ENCODE measurements at places on chromosomes 5 and 9.

DNA sequence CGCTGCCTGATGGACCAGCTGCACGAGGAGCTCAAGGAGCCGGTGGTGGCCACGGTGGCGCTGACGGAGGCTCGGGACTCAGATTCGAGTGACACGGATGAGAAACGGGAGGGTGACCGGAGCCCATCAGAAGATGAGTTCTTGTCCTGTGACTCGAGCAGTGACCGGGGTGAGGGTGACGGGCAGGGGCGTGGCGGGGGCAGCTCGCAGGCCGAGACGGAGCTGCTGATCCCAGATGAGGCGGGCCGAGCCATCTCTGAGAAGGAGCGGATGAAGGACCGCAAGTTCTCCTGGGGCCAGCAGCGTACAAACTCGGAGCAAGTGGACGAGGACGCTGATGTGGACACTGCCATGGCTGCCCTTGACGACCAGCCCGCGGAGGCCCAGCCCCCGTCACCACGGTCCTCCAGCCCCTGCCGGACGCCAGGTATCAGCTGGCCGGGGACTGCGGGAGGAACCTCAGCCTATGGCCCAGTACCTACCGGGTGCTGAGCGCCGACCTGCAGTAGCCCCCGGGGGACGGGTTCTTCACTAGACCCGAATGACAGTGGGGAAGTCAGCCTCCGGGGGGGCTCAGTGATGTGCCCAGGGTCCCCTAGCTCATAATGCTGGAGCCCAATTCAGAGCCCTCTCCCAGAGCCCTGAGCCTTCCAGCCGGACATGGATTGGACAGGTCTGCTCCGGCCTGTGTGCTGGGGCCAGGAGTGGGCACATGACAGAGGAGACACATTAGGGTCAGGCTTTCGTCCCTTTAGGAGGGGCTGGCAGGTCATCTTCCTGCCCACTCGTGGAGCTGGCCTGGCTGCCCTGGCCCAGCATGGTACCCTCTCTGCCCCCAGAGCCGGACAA is 33.0 kb downstream of the USP20 start:
- no peak for DNase-seq

DNA sequence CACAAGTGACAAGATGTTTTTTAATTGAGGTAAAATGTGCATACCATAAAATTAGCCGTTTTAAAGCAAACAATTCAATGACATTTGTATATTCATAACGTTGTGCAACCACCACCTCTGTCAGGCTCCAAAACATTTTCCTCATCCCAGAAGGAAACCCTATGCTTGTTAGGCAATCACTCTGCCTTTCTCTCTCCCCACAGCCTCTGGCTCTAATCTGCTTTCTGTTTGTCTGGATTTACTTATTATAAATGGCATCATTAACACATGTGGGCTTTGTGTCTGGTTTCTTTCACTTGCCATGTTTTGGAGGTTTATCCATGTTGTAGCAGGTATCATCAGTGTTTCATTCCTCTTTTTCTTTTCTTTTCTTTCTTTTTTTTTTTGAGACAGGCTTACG is 1.4 kb upstream of the N4BP3 start:
- peak; percentile 24 for DNase-seq

DNA sequence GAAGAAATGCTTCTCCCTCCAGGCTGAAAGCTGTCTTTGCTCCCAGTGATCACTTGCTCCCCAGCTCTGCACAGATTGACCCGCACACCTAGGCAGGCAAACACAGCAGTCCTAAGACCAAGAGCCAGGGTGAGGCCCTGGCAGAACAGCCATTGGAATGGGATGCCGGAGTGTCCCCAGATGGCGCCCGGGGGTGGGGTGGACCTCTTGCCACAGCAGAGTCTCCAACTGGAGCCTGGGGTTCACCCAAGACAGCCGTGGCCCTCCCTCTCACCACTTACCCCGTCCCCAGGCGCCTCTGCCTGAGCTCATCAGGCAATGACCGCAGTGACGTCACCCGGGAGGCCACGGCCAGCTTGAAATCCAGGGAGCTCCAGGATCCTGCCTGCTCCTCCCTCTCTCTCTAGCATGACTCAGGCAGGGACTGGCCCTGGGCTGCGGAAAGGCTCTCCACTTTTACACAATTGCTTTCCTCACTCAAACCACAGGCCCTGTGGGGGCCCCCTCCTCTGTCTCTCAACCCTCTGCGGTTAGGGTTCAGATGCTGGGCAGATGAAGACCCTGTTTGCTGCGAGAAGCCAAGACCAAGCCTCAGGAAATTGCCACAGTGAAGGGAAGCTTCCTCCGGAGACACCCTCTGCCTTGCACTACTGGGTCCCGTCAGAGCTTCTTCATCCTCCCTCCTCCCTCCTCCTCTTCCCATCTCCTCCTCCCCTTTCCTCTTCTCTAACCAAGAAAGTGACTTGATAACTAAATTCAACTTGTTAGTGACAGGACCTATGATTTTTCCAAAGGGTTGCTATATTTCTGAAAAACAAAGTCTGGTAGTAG is 24.3 kb upstream of the PTGES start:
- DNase-seq = no peak

DNA sequence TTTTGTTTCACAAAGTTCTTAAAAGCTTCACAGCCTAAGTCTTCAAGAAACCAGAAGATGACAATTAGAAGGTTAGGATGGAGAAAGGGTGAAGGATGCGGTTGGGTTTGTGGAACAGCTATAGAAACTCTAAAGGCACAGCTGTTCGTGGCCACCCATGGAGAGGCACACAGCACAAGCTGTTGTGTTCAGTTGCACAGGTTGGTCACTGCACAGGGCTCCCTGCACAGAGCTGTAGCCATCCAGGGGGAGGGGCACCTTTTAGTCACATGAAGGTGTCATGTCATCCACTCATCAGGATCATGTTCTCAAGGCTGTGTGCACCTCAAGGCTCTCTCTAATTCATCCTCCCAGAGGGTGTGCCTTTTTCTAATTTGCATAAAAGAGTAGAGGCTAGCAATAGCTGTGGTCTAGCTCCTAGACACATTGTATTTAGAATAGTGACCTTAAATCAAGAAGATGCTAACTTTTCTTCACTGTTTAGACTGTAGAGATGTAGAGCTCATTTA is 5.0 kb upstream of the RASGRF2 start:
- no peak for DNase-seq

- peak; percentile 45 for DNase-seq
These were observed 99.3 kb downstream of the ACTBL2 start for GRCh38 chr5:57383093-57383861.

DNA sequence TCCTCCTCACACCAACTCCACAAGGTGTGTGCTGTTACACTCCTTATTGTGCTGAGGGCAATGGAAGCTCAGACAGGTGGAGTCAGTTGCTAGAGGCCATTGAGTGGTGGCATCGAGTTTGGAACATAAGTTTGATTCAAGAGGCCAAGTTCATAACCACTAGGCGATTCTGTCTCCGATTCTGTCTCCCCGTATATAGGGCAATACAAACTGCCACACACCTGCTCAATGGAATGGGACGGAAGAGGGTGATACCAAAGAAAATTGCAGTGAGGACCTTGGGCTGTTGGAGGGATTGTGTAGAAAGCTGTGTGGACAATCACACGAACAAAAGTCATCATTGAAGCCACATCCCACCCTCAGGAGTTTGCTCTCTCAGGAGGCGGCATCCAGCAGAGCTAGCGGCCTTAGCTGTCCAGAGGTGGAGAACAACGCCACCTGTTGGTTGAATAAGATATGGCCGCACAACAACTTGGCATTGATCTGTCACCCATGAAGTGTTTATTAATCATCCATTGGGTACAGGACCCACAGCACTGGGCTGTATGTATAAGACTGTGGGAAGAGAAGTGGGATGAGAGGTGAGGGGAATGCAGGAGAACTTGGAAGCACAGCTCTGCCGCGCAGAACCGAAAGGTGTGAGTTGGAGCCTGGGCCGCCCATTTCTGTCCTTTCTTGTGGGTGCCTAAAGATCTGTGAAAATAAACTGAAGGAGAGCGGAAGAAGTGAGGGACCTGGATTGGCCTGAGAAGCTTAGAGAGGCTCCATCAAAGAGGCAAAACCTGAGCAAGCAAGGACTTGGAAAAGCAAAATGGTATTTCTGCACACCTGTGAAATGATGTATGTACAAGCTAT is 16.1 kb upstream of the NEUROG1 start:
- DNase-seq = no peak

- no peak for DNase-seq
These were observed 551.1 kb downstream of the CAAP1 start for GRCh38 chr9:26341545-26341944.

- DNase-seq = no peak
These were observed 105.3 kb downstream of the ARRDC3 start for GRCh38 chr5:91277840-91278239.

- DNase-seq = no peak
These were observed 152.8 kb upstream of the TAS2R1 start for GRCh38 chr5:9782826-9783560.
